Smooth muscle cell of the brain vasculature (primary cell): ENCODE measurements at places on chromosomes 5 and 9.

GRCh38 chr9:111003182-111003581, 35.1 kb downstream of the LPAR1 start:
- no peak for DNase-seq

DNA sequence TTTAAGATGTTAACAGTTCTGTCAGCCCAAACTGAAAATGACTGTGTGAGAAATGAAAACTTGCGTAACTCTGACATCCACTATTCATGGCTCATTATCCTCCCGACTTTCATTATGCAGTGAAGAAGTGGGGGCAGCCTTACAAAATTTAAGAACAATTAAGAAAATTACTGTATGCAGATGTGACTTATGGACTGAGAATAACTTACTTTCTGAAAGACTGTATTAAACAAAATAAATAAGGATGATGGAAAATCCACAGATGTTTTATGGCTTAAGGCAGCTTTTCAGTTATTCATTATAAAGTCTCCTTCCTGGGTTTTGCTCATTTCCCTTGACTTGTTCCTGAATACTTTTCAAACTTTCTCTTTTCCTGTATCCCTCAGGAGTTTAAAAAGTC, 55.2 kb downstream of the GRIN3A start:
- no peak for DNase-seq

- DNase-seq, result no peak
These were observed 335.6 kb upstream of the ITGA1 start for GRCh38 chr5:52452098-52452497.

DNA sequence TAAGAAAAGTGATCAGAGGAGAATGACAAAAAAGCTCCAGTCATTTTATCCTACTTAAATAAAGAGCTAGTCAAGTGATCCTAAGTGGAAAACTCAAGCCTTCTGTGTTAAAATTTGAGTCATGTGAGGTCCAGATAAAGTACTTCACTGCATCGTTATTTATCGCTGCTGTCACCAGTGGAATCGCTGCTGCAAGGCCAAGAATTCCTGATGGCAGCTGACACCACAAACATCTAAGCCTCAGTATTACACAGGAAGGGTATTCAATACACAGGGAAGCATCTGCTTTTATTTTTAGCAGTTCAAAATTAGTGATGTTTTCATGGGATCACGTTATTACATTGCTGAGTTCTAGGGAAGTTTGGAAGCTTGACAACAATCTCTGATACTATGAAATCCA, 190.3 kb downstream of the GOLPH3 start:
- DNase-seq, result no peak

DNA sequence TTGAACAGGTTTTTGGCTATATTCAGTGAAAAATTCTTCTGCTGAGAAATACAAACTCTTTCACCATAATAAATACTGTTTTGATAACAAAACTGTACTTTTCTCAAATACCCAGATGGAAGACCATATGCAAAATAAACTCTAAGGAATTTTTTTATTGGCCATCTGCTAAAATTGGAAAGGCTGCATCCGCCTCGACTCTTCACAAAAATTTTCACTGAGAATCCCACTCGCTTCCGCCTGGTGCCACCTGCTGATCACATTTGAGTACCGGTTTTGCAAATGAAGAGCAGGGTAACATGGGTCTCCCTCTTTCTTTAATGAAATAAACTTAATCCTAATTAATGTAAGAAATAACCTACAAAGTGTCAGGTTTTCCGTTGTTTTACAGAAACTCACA, 76.4 kb downstream of the TTLL11 start:
- no peak for DNase-seq

GRCh38 chr5:61159070-61159469, 3.2 kb downstream of the SMIM15 start:
- no peak for DNase-seq

GRCh38 chr9:113310538-113310937, 7.4 kb upstream of the RNF183 start:
- DNase-seq, result no peak
